ENCODE measurements at places on chromosomes 12 and 14.

GRCh38 chr12:64170024-64170423 lies 52.1 kb downstream of the KICS2 start:
- DNase-seq, result no peak

DNA sequence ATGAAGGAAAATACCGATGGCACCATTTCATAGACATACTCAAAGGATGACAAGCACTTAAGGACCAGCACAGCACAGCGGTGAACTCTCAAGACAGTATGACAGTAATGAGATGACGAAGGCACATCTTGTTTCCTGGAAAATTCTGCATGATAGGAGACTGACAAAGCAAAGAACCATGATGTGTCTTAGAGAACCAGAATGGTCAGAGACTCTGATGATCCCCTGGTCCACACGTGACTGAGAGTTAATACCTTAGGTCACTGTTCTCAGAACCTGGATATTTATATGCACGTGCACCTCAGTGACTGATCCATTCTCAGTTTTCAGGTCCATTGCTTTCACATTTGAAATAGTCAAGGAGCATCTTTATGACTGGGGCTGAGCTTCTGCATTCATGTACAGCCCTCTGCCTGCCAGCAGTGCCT lies 35.3 kb downstream of the PROX2 start:
- no peak for DNase-seq

DNA sequence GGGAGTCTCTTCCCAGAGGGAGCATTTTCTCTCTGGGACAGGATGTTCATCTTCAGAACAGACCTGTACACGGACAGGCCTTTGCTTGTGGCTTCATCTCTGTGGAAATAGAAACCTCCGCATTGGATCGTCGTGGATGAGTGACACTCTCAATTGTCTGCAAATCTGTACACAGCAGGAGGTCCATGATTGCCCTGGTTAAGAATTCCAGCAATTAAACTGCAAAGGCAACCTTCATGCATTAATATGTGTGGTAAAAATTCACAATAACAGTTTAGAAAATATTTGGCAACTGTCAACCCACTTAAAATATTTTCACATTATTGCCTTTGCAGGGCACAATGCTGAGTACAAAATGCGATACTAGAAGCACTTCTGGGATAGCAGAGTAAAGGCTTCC lies 149.8 kb upstream of the SFSWAP start:
- no peak for DNase-seq

DNA sequence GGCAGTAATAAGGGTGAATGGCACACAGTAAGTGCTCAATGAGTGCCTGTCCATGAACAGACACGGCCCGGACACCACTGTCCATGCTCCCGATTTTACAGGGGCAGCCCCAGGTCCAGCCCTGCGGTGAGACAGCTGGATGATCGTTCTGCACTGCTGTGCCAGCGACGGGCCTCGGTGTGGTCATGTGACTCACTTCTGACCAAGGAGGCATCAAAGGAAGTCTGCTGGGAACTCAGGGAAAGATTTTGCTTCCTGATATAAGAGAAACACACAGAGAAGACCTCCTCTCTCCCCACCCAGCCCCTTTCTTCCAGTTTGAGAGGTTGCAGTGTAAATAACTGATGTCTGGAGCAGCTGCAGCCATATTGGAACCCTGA lies 126.6 kb downstream of the SCARB1 start:
- DNase-seq, result no peak

GRCh38 chr12:26378711-26379110 lies 183.3 kb downstream of the SSPN start:
- no peak for DNase-seq

GRCh38 chr12:18644564-18644963 lies 93.2 kb downstream of the PLCZ1 start:
- no peak for DNase-seq

- no peak for DNase-seq
Observed at GRCh38 chr12:88538250-88538649, 42.0 kb downstream of the KITLG start.

GRCh38 chr14:75711105-75711795 lies 50.2 kb downstream of the TTLL5 start:
- DNase-seq, result no peak

GRCh38 chr12:122949816-122950675 lies 16.2 kb downstream of the ABCB9 start:
- DNase-seq, result no peak

- DNase-seq, result no peak
Observed at GRCh38 chr12:87661786-87662377, 367.3 kb downstream of the C12orf50 start.

DNA sequence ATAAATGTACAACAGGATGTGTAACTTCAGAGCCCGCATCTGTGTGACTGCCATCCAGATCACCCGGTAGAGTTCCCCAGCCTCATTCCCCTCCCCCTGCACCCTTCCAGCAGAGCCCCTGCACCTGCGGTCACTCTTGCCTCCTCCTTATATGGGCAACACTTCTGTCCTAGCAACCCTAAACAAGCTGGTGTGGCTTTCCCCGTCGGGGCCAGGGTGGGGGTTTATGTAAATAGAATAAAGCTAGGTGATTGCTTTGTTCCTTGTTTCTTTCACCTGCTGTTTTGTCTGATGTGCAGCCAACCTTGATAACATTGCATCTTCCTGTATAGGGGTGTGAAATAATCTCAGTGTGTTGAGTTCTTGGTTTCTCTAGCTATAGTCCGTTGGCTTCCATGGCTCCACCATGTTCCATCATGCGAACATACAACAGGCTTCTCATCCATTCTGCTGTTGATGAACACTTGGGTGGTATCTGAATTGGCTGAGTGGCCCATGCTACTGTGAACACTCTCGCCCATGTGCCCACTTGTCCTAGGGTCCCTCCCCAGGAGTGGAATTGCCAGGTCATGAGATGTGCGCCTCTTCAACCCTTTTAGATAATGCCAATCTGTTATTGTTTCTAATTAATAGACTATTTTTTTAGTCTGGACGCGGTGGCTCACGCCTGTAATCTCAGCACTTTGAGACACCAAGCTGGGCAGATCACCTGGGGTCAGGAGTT lies 102.2 kb downstream of the KIF26A start:
- no peak for DNase-seq

- DNase-seq, result no peak
Observed at GRCh38 chr12:3204143-3204542, 127.0 kb downstream of the TSPAN9 start.

DNA sequence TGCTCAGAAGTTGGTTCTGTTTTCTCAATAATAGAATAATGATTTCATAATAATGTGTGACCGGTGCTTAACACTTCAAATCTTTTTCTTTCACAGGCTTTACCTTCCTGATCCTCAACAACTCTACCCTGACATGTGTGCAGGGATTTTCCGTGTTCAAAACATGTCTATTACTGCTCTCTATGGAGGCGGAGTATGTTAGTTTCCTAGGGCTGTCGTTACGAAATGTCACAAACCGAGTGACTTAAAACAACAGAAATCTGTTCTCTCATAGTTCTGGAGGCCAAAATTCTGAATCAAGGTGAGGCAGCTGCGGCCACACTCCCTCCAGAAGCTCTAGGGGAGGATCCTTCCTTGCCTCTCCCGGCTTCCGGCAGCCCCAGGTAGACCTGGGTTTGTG lies 186.2 kb upstream of the VASH1 start:
- no peak for DNase-seq

DNA sequence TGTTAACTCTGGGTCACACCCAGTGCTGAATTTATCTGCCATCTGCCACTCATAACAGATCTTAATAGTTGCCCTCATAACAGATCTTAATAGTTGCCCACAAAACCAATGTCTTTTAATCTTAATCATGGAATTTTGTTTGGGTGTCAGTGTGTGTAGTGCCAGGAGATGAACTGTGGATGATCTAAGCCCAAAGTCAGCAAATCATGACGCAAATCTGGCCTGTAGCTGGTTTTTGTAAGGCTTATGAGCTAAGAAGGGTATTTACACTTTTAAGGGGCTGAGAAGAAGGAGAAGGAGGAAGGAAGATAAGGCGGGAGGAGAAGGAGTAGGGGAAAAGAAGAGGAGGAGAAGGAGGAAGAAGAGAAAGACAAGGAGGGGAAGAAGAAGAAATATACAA lies 10.0 kb upstream of the IL26 start:
- DNase-seq, result no peak

- DNase-seq, result no peak
Observed at GRCh38 chr12:31832740-31833729, 104.2 kb upstream of the AMN1 start.

GRCh38 chr14:33592297-33592696 lies 358.6 kb downstream of the EGLN3 start:
- DNase-seq, result no peak

GRCh38 chr14:68322940-68323620 lies 469.8 kb downstream of the ZFP36L1 start:
- DNase-seq, result no peak

DNA sequence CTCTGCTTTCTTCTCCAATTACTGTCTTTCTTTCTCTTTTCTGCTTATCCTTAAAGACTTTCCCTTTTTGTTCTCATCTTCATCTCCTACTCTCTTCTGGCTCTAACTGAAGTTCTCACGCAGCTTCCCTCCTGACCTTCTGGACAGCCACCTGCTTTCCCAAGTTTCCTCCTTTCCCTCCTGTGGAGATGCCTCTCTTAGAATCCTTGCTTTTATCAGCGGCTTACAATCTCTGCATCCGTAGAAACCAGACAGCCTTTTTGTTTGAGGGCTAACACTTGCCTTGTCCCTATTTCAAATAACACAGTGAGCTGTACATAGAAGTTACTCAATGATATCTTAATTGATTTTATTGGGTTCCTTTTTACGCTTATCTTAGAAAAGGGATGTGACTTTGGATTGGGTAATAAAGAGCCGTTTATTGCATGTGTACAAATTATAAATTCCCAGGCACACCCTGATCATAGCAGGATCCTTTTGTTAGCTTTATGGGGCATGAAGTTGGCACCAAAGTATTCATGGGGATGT lies 2.1 kb upstream of the LGALS3 start:
- DNase-seq, result no peak

- no peak for DNase-seq
Observed at GRCh38 chr12:7101694-7102131, 7.3 kb downstream of the C1RL start.

DNA sequence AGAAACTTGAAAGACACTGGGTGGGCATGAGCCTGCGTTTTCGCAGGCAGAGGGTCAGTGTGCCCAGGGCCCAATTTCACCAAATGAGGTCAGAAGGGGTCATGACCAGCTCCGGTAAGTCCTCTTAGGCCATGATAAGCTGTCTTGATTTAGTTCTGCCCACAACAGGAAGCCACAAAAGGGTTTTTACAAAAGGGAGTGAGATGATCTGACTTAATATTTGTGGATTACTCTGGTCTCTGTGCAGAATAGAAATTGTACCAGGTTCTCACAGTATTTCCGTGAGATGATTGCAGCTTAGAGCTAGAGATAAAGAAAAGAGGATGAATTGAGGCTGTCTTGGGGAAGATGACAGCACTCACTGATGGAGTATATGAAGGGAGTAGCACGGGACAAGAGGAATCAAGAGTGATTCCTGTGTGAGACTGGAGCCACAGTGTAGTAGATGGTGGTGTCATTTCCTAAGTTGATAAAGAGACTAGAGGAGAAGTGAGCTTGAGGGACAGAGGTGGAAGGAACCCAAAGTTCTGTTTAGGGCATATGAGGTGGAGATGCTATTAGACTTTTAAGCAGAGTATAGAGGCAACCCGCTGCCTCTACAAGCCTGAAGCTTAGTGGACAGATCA lies 288.3 kb upstream of the AMIGO2 start:
- DNase-seq, result no peak

GRCh38 chr14:34711169-34711568 lies 3.2 kb downstream of the CFL2 start:
- no peak for DNase-seq
